ENCODE measurements at places on chromosomes 12 and 14.

- no peak for DNase-seq
These were observed 153.7 kb upstream of the PLXNC1 start for GRCh38 chr12:93994721-93995120.

- no peak for DNase-seq
These were observed 66.7 kb upstream of the PTCSC3 start for GRCh38 chr14:36243183-36243582.

- no peak for DNase-seq
These were observed 475.8 kb downstream of the RAD51B start for GRCh38 chr14:68295316-68295816.

GRCh38 chr12:47458279-47458678 lies 247.6 kb downstream of the RPAP3 start:
- no peak for DNase-seq

DNA sequence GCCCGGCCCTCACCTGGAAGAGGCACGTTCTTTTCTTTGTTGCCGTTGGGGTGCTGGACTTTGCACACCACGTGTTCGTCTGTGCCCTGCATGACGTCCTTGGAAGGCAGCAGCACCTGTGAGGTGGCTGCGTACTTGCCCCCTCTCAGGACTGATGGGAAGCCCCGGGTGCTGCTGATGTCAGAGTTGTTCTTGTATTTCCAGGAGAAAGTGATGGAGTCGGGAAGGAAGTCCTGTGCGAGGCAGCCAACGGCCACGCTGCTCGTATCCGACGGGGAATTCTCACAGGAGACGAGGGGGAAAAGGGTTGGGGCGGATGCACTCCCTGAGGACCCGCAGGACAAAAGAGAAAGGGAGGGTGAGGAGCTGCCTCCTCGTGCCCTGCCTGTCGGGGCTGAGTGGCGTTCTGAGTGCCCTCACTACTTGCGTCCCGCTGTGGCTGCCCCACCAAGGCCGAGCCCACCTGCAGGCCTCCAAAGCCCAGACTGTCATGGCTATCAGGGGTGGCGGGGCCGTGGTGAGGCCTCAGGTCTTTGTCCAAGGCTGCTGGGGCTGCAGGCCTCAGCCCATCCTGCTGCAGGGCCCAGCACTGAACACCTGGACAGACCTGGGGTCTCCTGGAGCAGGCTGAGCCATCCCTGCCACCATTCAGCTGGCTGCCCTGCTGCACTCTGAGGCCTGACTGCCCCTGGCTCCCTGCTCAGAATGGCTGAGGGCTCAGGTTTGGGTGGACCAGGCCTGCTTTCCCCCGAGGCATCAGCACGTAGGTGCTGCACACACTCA lies 329.7 kb downstream of the TMEM121 start:
- no peak for DNase-seq

- DNase-seq: no peak
These were observed 27.8 kb downstream of the NOPCHAP1 start for GRCh38 chr12:105013892-105014291.

- DNase-seq: no peak
These were observed 62.7 kb downstream of the KIF26A start for GRCh38 chr14:104201063-104201462.

DNA sequence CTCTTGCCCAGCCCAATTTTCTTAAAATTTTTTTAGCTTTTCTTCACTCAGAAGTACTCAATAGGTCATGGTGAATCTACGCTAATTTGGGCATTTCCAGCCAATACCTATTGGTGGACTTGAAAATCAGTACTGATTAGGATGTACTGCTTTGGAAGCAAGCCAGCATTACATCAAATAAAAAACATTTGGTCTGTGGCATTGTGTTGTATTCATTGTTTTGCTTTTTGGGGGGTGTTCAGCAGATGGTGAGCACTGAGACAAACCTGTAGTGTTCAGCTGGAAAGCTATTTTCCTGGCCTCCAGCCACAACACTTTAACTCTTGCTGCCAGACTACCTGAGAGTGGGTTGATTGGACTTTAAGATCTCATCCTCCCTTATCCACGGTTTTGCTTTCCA lies 4.0 kb downstream of the MAPKAPK5 start:
- no peak for DNase-seq

All from stimulated activated CD8-positive, alpha-beta memory T cell treated with anti-CD3 and anti-CD28 coated beads, Interleukin-15, amount 100 ng/mL, for 48 hours (primary cell).